ENCODE measurements at places on chromosomes 3 and 15.

- no peak for DNase-seq
Measured at GRCh38 chr3:82088749-82089148, 327.3 kb upstream of the GBE1 start.

DNA sequence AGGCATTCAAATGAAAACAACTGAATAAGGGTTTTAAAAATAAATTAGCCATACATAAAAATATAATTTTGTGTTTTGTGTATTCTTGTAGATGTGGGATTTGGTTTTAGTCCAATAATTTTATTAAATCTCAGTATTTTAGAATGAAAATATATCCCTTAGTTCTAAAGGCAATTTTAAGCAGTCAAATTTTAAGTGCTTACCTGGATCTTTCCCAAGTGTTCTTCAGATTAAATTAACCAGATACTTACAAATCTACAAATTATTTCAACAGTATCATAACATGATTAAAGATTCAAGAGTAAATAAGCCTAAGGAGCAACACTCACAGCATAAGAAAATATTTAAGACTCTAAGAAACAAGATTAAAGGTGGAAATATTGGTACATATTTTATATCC is 275.0 kb upstream of the RBMS3 start:
- no peak for DNase-seq

DNA sequence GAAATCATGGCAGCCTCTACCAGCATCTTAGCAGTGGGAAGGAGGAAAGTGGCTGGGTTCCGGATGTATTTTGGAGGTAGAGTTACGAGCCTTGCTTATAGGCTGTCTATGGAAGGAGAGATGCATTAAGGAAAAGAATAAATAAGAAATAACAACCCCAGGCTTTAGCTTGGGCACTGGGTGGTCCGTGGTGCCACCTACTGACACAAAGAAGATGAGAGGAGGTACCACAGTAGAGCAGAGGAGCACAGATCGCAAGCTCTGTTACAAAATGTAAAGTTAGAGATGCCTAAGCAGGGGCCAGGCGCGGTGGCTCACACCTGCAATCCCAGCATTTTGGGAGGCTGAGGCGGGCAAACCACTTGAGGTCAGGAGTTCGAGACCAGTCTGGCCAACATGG is 74.8 kb downstream of the TMEM39A start:
- DNase-seq: no peak

GRCh38 chr3:171676601-171677175 is 133.6 kb downstream of the PLD1 start:
- no peak for DNase-seq

DNA sequence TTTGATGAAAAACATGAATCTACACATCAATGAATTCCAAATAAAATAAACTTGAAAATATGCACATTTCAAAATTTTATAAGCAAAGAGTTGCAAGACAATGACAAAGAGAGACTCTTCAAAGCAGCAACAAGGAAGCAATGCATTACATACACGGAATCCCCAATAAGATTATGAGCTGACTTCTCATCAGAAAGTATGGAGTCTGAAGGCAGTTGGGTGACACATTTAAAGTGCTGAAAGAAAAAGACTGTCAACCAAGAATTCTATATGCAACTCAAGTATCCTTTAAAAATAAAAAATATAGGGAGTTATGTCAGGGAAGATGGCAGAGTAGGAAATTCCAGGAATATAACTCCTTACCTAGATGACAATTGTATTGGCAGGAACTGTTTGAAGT is 46.5 kb upstream of the PRSS50 start:
- no peak for DNase-seq

- DNase-seq: no peak
Measured at GRCh38 chr3:59185591-59186369, 136.0 kb upstream of the CFAP20DC start.

DNA sequence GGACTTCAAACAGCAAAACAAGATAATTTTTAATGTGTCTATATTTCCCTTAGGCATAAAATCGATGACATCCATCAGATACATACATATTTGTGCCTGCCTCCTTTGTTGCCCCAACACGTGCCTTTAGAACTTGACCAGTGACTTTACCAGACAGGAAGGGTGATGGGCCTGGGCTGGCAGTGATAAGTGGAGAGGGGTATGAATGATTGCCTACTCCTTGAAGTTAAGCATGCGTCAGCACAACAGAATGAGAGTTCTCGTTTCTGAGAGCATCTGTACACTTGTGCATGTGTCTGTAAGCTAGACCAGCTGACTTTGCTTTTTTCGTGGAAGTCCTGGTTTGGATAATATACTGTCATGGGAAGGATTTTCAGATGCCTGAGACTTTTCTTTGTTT is 54.9 kb upstream of the COL6A6 start:
- DNase-seq: no peak

DNA sequence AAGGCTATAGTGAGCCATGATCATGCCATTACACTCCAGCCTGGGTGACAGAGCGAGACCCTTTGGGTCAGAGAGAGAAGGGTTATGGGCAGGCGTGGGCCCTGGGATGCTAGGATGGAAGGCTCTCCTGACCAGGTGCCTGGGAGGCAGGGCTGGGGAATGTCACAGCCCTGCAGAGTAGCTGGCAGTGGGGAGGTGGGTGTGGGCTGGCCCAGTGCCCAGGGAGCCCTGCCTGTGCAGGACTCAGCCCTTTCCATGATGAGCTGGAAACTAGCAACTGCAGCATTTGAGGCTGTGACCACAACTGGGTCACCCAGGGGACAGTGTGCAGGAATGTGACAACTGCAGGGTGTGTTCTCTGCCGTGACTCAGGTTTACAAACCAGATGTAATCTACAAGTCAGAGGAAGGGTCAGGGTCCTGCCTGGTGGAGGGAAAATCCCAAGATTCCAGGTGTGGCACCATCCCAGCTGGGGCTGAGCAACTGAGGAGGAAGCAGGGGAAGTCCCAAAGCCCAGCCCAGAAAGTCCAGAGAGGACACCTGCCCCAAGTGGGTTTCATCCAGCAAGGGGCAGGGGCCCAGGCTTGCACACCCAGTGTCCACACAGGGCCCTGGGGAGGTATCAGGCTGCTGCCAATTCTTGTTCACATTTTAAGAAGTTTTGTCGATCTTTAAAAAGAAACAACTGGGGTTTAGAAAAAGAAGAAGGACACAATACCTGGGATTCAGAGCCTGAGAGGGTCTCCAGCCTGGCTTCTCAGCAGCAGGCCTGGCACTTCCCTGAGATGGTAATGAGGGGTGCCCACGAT is 45.5 kb downstream of the SLC28A1 start:
- DNase-seq: peak; percentile 3

GRCh38 chr15:39616731-39617455 is 36.0 kb downstream of the THBS1 start:
- DNase-seq: no peak

DNA sequence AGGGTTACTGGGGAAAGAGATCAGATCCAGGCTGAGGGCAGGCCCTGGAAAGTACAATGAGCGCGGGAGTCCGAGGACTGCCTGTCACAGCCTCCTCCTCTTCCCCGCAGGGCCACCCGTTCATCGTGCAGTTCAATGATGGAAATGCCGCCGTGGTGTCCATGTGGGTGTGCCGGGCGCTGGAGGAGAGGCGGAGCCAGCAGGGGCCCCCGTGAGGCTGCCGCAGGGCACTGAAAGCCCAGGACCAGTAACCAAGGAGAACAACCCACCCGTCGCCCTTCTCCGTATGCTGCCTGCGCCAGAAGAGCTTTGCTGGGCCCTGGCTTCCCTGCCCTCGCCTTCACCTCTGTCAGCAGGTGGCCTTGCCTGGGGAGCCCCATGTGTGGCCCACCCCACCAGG is 18.8 kb upstream of the SKOR1 start:
- DNase-seq: no peak

DNA sequence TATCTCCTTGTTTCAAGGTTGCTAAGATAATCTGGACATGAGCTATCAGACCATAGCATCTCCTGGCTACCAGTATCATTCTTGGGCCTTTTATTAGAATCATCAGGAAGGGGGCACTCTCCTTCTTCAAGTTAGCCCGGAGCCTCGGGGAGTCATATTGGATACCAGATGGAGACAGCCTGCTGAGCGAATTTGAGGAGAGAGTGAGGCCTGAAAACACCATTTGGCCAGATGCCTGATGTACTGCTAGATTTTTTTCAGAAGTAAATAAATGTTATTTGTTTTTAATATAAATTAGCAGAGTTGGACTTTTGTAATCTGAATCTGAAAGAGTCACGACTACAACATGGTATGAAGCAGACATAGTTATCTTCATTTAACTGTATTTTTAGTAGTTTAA is 848.6 kb downstream of the IGSF11 start:
- no peak for DNase-seq

DNA sequence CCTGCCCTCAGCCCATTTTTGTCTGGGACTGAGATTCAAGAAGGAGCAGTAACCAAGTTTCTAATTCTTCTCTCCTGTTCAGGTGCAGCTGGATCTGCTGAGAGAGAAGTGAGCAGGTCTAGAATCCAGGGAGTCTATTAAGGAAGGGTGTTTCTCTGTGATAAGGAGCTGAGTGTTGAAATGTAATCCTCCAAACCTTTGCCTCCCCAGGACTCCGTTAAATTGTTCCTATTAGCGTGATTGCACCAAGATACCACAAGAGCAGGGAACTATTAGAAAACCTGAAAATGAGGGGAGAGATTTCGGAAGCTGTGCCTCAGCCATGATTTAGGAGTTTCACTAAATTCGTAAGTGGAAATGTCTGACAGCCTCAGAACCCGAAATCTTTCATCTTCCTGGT is 192.6 kb downstream of the EBLN2 start:
- no peak for DNase-seq

GRCh38 chr3:190261740-190262139 is 60.5 kb downstream of the CLDN1 start:
- DNase-seq: no peak

- DNase-seq: no peak
Measured at GRCh38 chr3:49899815-49900214, 3.9 kb downstream of the MST1R start.

GRCh38 chr15:39942101-39942752 is 8.3 kb downstream of the EIF2AK4 start:
- no peak for DNase-seq

GRCh38 chr15:43105077-43105736 is 631 bp downstream of the UBR1 start:
- DNase-seq: no peak

DNA sequence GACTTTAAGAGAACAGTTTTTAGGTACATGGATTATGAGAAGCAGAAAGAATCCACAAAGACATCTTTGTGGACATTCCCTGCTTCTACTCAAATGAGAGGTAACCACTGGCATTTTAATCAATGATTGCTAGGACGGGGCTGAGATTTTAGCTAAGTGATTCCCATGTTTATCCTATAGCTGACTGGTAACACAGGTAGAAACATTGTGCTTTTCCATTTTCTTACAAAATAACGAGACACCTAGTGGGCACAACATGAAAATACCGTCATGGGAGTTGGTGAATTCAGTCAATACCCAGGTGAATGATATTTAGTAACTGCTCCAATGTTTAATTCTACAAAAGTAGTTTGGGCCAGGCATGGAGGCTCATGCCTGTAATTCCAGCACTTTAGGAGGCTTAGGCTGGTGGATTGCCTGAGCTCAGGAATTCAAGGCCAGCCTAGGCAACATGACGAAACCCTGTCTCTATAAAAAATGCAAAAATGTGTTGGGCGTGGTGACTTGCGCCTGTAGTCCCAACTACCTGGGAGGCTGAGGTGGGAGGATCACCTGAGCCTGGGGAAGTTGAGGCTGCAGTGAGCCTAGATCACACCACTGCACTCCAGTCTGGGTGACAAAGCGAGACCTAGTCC is 37.2 kb upstream of the DENND4A start:
- no peak for DNase-seq

- DNase-seq: no peak
Measured at GRCh38 chr3:119597548-119598288, at the start of gene PLA1A. Gene PLA1A, plus strand, starts transcription at chr3:119597885. Its CDS starts 29 bp downstream, at chr3:119597914.

DNA sequence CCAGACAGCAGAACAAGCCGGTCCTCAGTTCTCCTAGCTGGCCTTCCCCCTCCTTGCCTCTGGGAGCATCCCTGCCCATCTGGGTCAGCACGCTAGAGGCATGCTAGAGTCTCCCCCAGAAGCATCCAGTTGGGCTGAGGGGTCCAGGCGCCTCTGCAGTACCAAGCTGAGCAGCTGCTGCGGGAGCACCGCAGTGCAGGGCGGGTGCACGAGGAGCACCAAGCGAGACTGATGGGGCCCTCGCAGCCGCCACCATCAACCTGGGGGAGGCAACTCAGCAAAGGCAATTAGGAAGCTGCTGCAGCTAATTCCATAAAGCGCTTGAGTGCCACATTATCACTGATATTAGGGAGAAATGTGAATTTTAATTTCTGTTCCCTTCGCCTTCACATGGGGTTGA is 12.4 kb downstream of the CACNA2D3 start:
- DNase-seq: no peak

DNA sequence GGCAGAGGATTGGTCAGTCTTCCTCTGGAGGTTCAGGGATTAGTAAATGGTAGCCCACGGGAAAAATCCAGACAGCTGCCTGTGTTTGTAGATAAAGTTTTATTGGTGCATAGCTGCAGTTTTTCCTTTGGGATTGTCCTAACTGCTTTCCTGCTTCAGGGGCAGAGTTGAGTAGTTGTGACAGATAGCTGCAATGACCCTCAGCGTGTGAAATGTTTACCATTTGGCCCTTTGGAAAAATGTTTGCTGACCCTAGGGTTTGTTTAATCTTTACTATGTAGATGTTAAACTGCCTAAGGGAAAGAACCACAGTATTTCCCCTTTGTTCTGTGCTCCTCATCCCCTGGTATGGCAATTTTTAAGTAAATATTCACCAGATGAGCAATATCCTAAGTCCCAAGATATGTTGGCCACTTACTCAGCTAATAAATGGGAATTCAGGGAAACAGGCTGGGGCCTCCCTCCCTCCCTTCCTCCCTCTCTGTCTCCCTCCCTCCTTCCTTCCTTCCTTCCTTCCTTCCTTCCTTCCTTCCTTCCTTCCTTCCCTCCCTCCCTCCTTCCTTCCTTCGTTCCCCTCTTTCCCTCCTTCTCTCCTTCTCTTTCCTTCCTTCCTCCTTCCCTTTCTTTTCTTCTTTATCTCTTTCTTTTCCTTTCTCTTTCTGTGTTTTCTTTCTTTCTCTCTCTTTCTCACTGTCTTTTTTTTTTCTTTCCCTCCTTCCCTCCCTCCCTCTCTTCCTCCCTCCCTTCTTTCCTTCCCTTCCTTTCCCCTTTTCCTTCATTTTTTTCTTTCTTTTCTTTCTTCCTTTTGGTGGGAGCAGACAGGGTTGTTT is 234.6 kb upstream of the BHLHE40 start:
- no peak for DNase-seq

- no peak for DNase-seq
Measured at GRCh38 chr3:84968701-84969235, 10.0 kb downstream of the CADM2 start.

DNA sequence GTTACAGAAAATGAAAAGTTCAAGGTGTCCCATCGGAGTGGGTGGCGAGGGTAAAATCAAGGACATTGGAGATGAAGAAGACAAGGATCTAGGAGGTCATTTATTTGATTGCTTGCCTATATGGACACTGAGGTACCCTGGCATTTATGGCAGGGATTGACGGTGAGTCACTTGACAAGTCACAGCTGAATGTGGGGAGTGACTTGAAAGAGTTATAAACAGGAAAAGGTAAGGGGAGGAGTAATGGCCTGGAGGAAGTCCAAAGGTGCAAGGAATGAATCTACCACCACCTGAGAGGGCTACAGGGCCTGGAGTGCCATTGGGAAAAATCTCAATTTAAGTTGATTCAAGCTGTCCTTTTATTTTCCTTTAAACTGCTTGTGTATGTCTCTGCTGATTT is 11.8 kb upstream of the SGO1 start:
- DNase-seq: no peak

- DNase-seq: no peak
Measured at GRCh38 chr3:156489462-156489911, 65.4 kb downstream of the SSR3 start.
